A172 (cell line): ENCODE measurements at places on chromosomes 16 and 17.

- DNase-seq = no peak
Observed at GRCh38 chr17:14738652-14738988, 437.7 kb downstream of the HS3ST3B1 start.

- no peak for DNase-seq
Observed at GRCh38 chr17:28792877-28793661, 49.3 kb downstream of the TRAF4 start.

DNA sequence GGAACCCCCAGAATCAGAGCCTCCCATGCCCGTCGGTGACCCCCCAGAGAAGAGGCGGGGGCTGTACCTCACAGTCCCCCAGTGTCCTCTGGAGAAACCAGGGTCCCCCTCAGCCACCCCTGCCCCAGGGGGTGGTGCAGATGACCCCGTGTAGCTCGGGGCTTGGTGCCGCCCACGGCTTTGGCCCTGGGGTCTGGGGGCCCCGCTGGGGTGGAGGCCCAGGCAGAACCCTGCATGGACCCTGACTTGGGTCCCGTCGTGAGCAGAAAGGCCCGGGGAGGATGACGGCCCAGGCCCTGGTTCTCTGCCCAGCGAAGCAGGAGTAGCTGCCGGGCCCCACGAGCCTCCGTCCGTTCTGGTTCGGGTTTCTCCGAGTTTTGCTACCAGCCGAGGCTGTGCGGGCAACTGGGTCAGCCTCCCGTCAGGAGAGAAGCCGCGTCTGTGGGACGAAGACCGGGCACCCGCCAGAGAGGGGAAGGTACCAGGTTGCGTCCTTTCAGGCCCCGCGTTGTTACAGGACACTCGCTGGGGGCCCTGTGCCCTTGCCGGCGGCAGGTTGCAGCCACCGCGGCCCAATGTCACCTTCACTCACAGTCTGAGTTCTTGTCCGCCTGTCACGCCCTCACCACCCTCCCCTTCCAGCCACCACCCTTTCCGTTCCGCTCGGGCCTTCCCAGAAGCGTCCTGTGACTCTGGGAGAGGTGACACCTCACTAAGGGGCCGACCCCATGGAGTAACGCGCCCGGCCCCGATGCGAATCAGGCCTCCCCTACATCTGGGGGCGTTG, 4.0 kb downstream of the TPSG1 start:
- DNase-seq = no peak

DNA sequence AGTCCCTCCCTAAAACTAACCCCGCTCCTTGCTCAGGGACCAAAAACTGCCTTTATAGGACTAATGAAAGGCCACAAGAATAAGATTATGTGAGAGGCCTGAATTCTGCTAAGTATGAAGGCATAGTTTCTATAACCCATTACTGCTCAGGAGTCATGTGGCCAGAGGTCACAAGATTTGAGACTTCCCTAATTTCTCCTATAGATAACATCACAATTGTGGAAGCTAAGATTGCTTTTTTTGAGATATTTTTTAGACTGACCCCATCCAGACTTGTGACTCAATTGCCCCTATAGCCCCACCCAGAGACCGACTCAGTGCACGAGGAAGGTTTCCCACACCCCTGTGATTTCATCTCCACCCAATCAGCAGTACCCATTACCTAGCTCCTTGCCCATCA, 504.1 kb upstream of the GOT2 start:
- no peak for DNase-seq

DNA sequence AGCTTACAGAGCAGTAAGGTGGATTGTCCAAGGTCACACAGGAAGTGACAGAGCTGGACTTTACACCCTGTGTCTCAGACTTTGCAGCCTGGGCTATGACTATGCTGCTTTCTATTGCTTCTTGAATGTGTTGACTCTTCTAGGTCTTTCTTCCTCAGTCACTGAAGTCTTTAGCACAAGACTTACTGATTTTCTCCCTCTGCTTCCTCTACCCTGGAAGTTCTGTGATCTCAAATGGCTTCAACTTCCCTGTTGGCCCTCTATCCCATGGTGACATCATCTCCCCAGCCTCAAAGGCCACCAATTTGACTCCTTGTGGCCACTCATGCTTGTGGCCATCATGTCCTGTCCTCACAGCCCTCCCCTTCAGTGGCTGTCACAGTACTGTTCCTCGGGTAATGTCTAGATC, 181.3 kb downstream of the HS3ST3A1 start:
- DNase-seq = no peak

DNA sequence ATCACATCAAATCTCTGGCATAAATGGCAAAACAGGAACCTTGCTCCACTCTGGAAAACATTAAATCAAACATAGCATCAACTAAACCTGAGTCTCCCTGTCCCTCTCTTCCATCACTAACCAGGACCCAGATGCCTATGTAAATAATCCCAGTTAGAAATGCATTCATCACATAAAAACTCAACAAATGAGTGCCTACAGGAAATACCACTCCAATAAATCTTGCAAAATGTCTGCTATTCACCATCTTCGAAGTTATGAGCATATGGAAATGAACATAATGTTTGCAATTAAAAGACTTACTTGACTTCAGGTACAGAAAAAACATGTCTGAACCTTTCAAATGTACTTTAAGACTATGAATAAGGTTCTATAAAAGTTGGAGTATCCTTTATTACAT, 425.0 kb downstream of the CDH11 start:
- no peak for DNase-seq

DNA sequence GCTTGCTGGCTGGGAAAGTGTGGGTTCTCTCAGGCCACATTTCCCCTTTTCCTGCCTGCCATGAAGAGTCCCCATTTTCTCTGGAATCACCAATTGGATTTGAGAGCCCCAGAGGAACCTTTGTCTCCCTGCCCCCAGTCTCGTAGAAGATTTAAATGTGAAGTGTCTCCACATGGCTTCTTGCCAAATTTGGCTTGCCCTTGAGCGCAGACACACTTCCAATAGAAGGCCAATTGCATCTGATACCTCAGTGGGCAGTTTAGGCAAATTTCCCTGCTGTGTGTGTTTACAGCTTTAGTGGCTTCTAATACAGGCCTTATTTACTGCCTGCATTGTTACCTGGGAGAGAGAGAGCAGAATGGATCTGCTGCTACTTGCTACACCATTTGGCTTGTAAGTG, 29.7 kb downstream of the CDK5R1 start:
- DNase-seq = no peak
